Fibroblast of skin of back (primary cell): ENCODE measurements at places on chromosomes 5 and 9.
A peak's percentile ranks its signal among the peaks of the same experiment; 100 is the strongest.

GRCh38 chr9:72596451-72597180, 75.2 kb downstream of the TMC1 start:
- DNase-seq, result no peak

- peak; percentile 85 for DNase-seq
These were observed 424.1 kb upstream of the KIF2A start for GRCh38 chr5:61881821-61882487.

DNA sequence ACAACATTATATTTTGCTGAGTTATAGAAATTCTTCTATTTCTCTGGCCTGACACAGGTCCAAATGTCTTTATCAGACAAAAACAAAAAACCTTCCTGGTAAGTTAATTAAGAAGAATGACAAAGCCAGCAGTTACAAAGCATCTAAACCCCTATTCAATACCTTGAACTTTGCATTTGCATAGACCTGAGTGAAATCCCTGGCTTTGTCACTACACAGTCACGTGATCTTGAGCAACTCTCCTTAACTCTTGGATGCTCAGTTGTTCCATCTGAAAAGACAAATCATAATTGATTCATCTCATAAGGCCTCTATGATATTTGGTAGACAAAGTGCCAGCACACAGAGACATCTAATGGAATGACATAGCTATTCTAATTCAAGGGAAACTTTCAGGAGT, 166.6 kb upstream of the PPP1R2B start:
- DNase-seq, result no peak

- DNase-seq, result no peak
These were observed 298.3 kb downstream of the GADD45G start for GRCh38 chr9:89903141-89903475.

GRCh38 chr9:13179257-13179656, 100.2 kb downstream of the MPDZ start:
- DNase-seq, result no peak

DNA sequence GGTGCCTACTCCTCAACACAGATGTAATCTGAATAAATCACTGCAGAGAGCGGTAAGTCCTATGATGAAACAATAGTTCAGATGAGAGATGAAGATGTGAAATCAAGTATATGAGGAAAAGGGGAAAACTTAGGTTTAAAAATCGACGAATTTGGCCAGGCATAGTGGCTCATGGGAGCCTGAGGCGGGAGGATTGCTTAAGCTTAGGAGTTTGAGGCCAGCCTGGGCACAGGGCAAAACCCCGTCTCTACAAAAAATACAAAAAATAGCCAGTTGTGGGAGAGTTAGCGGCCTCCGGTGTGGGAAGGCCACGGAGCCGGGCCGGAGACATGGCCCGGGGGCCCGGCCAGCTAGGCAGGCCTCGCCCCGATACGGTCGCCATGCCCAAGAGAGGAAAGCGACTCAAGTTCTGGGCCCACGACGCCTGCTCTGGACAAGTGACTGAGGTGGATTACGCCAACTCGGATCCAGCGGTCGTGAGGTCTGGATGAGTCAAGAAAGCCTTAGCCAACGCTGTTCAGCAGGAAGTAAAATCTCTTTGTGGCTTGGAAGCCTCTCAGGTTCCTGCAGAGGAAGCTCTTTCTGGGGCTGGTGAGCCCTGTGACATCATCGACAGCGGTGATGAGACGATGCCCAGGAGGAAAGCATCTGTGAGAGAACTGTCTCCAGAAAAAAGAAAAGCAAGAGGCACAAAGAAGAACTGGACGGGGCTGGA, 62.8 kb upstream of the SUB1 start:
- peak; percentile 80 for DNase-seq

DNA sequence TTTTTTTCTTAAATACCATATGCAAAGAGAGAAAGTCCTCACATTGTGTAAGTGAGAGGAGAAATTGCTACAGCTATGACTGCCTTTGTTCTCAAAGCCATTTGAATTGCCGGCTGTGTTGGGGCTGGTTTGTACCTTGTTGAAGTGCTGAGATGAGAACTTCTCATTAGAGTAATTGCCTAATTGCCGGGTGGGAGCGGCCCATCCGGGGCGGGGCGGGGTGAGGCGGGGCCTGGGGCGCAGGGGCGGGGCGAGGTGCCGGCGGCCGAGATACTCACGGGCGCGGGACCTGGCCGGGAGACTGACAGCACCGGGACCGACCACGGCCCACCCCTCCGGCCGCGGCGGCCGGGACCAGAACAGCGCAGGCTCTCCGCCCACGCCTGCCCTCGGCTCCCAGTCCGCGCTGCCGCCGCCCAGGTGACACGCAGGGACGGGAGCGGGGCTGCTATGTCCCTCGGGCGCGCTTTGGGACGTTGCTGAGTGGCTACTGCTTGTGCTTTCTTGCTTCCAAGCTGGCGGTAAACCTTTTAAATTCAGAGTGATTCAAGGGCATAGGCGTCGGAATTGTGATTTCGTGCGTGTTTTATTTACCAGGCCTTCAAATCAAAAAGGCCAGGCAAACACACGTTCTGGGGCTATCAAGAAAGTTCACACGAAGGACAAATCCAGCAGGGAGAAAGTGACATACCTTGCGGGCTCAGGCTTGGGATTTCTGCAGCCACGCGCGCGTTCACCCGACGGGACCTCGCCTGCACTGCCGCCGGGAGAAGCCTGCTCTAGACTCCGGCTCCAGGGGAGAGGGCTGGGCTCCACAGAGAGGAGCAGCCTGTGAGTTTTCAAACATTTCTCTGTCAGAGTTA, 269.1 kb downstream of the FANCC start:
- peak; percentile 32 for DNase-seq

DNA sequence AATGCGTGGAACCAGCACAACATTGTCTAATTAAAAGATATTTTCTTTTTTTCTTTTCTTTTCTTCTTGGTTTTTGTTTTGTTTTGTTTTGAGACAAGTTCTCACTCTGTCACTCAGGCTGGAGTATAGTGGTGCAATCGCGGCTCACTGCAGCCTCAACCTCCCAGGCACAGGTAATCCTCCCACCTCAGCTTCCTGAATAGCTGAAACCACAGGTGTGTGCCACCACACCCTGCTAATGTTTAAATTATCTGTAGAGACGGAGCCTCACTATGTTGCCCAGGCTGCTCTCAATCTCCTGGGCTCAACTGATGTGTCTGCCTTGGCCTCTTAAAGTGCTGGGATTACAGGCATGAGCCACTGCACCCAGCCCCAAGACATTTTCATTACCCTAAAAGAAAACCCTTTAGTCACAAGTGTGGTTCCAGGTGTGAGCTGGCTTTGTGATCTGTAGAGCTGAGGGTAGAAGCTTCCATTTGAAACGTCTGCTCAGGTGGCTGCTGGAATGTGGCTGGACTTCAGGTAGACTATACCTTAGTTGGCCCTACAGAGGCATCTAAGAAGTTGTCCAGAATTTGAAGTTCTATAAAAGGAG, 19.1 kb upstream of the NEK6 start:
- no peak for DNase-seq

DNA sequence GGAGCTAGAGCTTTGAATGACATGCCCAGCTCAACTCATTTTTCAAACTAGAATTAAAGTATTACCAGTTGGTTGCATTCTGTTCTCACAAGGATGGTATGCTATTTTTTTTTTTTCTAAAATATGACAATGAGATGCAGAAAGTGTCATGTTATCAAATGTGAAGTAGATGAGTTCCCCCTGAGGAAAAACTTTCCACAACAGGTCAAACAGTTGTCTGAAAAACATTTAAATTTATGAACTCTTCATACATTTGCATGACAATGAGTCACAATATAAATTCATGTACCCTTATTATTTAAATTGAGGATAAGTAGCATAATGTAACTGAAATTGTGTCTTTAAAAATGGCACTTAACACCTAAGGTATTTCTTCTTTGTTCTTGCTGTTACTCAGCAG, 1720.5 kb upstream of the NUDT12 start:
- no peak for DNase-seq

DNA sequence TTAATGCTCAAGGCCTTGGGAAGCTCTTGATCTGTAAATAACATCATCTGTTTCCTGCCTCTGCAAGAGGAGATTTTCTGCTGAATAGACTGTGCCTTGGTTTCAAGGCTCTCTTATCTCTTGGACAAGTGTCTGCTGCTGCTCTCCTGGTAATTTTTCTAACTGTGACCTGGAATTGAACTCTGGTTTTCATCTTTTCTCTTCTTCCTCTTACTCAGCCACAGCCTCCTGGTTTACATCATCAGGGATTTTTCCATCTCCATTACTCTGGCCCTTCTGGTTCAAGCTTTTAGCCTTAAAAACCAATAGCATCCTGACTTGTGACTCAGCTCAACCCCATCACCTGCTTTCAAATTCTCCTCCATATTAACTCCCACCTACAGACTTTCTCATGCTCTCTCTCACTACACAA, 49.6 kb upstream of the ITGA1 start:
- no peak for DNase-seq

DNA sequence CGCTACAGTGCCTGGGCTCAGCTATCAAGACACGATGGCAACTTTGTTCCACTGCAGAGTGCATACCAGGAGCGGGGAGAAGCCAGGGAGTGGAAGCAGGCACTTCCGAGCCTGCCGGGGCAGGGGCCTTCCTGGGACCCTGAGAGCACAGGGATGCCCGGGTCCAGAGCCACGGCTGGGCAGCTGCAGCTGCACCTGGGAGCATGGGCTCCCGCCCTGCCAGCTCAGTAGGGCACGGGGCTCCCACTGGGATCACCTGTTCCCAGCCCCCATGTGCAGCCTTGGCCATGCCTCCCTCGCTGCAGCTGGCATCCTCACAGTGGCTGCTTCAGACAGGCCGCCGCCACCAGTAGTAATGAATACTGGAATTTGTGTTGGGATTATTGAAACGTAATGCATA, 391.5 kb downstream of the KDM4C start:
- DNase-seq, result no peak

GRCh38 chr5:60207040-60207439, 313.5 kb upstream of the PDE4D start:
- no peak for DNase-seq

DNA sequence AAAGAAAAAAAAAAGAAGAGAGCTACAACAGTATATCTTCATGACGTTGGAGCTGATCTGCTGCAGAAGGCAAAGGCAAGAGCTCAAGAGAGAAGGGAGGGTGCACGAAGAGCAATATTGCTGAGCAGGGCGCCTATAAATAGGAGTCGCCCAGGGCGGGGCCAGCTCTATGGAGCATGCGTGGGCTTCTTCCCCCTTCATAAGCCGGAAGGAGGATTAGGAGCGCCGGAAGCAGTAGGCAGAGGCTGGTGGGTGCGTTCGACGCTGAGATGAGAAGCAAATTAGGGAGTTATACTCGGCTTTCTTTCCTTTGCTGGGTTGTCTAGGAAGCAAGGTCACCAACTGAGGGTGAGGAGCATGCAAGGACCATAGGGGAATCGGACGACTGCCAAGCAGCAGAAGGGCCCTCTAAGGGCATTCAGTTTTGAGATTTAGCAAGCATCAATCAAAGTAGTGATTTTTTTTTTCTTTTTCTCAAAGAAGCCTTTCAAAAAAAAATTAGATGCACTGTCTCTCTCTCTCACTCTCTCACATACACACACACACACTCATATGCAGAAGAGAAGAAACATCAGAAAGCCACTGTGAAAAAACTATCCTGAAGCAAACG, 496.7 kb downstream of the ENC1 start:
- no peak for DNase-seq

- peak; percentile 12 for DNase-seq
These were observed 26.5 kb downstream of the TRMO start for GRCh38 chr9:97895695-97896332.

DNA sequence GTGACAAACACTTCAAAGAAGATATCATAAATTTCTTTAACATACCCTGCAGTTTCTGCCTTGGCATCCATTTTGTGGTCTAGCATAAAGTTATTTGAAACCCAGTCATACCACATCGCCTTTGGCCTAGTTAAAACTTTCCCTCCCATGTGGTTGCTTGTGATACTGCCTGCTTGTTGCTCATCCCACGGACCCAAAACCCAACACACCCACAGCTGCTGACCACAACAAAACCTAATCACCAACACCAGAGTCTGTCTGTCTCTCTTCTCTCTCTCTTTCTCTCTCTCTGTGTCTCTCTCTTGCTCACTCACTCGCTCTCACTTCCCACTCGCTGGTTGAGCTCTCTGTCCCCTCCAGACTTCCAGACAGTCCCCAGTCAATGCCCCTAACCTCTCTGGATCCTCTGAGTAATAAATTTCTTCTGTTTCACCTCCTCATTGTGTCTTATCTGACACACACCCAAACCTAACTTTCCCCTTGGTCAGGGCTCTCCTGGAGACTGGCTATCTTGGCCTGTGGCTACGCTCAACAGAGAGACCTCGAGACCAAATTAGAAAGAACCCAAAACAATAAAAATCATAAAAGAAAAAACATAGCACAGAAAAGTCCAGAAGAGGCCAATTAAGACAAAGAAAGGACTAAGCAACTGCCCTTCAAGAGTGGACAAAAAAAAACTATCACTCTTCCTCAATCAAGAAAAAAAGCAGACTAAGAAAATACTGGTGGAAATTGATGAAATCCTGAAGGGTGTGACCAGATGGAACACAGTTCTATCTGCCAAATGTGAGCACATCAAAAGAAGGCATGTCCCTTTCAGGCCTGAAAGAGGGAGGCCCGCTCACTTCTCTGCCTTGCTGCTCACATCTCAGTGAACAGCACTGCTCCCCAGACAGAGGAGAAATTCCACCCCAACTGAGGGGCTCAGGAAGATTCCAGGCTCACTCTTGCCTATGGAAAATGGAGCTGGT, 41.5 kb downstream of the TTLL11 start:
- DNase-seq, result peak; percentile 72

DNA sequence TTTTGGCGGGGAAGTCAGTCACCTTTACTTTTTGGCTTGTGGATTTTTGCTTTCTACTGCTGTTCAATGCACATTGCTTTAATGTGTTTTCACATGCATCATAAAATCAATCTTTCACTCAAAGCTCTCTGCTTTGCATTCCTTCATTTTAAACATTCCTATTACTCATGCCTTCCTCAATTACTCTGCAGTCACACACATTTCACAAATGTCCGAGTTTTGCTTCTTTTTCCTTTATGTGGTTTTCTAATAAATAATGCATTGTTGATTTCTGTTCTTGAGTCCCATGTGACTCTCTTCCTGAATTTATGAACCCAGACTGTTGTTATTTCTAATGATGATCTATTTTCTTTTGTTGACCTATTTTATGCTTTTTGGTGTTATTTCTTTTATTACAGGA, 82.3 kb upstream of the EPB41L4B start:
- DNase-seq, result peak; percentile 69

GRCh38 chr9:120830151-120830550, 12.6 kb downstream of the PSMD5 start:
- DNase-seq, result peak; percentile 41
